Left lobe of liver (tissue), 2 donors: ENCODE measurements at places on chromosomes 5 and 9.

GRCh38 chr9:17135295-17136160 lies 688 bp downstream of the CNTLN start:
- peak; percentile 58 for DNase-seq

- DNase-seq: no peak
Observed at GRCh38 chr5:152058267-152058666, 133.6 kb upstream of the GLRA1 start.

- no peak for DNase-seq
Observed at GRCh38 chr9:78103971-78104433, 72.4 kb upstream of the GNAQ start.

- peak; percentile 60 for DNase-seq
Observed at GRCh38 chr5:175464074-175464941, 14.1 kb upstream of the SFXN1 start.

DNA sequence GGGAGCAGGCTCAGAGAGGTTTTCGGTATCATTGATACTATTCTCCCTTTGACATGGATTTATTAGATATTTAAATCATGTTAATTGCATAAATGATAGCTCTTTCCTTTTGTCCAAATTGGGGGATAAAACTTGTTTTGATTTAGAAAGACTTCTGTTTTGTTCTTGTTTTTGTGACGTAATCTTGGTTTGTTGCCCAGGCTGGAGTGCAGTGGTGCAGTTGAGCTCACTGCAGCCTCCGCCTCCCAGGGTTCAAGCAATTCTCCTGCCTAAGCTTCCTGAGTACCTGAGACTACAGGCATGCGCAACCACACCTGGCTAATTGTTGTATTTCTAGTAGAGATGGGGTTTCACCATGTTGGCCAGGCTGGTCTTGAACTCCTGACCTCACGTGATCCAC lies 7.1 kb downstream of the MAT2B start:
- DNase-seq: no peak

GRCh38 chr9:134225816-134226215 lies 61.5 kb upstream of the RNU6ATAC start:
- no peak for DNase-seq

DNA sequence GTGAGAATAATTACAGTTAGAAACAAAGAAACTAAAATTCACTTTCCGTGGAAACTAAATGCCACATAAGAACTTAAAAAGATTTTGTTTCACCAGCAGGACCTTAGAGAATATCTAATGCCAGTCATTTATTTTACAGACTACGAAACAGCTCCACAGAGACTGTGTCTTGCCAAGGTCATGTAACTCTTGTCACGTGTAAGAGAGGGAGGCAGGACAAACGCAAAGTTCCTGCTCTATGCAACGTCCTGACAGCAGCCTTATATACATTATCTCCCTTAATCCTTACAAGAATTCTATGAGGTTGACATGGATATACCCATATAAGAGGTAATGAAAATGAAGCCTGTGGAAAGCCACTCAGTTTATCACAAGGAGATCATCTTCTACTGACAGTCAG lies 39.4 kb downstream of the CTNNAL1 start:
- DNase-seq: no peak

DNA sequence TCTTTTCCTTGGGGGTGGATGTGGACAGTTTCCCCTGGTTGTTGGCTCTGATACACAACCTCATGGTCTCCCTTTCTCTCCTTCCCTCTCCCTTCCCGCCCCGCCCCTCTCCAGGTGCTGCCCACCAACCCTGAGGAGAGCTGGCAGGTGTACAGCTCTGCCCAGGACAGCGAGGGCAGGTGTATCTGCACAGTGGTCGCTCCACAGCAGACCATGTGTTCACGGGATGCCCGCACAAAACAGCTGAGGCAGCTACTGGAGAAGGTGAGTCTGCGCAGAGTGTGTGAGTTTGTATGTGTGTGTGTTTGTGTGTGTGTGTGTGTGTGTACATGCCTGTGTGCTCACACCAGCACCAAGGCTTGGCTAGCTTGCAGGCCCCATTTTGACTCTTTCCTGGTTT lies 2.6 kb downstream of the OLFM1 start:
- DNase-seq: no peak

DNA sequence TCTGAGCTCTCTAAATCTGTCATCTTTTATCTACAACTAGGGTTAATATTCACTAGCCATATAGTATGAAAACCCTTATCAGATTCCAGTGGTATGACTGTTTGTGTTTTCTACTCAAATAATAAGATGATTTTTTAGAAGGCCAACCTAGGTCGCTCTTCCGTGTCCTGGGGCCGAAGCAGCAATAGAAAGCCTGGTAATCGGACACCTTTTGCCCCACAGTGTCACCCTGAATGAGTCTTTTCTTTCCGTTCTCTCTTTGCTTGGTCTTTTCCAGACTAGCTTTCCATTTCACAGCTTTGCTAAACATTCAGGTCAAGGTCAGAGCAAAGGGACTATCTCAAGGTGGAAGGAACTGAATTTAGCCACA lies 243.3 kb upstream of the ANKRD55 start:
- DNase-seq: no peak

GRCh38 chr9:12785260-12785770 lies 10.5 kb downstream of the LURAP1L start:
- peak; percentile 52 for DNase-seq

DNA sequence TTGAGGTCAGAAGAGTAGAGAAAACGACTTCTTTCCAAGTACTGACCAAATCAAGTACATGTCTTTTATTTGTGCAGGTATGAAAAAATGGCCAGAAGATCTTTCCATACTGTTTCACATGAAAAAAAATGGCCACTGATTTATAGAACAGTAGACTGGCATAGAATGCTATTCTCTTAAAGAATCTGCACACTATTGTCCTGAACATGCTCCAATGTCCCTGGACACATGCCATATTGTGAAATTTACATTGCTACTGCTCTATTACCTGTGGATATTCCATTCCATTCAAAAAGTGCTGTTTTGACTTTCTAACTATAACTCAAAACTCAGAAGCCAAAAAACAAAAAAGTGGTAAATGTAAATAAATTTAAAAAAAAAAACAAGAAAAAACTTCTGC lies 60.6 kb downstream of the FBXL17 start:
- DNase-seq: no peak

DNA sequence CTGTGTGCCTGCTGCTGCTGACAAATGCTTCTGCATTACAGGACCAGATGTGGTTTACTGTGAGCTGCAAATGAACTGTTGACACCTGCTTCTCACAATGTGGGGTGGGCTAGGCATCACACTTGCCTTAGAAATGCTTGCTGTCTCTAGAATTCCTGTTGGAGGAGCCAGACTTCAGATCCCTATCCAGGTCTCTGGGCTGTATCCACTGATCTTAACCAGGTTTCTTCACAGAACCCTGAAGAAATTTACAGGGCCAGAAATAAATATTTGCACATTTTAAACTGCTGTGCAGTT lies 255.4 kb downstream of the FAM114A2 start:
- no peak for DNase-seq

DNA sequence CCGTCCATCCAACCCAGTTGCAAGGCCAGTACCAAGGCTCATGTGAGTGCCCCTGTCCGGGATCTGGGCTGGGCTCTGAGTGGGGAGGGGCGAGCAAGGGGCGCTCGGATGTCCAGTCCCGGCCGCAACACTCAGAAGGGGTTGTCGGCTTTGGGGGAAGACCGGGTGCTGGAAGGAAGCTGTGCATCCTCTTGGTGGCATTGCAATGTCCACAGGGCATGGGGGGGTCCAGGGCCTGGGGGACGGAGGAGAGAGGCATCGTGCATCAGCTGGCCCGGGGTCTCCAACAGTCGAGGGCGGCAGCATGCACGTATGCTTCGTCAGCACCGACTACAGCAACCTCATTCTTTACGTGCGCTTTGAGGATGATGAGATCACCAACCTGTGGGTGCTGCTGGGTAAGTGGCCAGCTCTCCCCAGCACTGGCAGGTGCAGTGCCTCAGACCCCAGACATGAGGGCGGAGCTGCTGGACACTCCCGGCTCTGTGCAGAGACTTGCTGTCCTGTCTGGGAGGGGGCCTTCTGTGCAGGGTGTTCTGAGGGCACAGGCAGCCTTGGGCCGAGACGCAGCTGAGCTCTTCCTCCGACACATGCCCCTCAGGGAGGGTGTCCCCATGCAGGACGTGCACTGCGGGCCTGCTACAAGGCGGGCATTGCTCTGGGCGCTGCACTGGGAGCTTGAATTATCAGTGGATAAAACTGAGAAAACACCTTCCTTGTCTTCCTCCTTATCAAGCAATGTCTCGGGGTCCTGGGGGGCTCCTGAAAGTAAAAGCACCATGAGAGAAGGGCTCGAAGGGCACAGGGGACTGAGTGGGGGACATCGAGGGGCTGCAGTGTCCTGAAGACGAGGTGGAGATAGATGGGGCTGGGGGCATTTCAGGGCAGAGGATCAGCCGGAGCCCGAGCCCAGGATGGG lies 22.5 kb downstream of the GLT6D1 start:
- no peak for DNase-seq

DNA sequence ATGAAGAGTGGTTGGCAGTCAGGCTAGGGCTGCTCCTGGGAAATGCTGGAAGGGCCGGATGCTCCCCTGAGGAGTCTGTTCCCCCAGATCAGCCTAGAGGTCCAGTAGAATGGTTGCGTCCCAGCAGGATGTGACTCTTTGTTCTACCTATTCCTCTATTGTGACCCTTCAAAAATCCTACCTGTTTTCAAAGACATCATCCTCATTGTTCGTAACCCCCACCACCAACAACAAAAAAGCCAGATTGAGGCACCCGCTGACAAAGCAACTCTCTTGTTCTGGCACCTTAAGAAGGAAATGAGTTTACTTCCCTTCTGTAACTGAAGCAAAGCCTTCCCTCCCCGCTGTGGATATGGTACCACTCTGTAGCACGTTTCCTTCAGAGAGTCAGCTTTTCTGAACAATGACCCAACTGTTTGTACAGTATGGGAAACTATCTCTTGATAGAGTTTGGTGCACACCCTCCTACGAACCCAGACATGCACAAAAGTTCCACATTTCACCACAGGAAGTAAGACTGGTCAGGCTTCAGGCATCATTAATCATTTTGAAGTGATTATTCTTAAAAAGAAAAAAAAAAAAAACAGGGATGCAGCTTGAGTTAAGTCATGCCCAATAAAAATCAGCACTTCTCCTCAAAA lies 207.2 kb downstream of the ENC1 start:
- DNase-seq: no peak

GRCh38 chr5:133393776-133394476 lies 218.4 kb downstream of the FSTL4 start:
- DNase-seq: peak; percentile 39

DNA sequence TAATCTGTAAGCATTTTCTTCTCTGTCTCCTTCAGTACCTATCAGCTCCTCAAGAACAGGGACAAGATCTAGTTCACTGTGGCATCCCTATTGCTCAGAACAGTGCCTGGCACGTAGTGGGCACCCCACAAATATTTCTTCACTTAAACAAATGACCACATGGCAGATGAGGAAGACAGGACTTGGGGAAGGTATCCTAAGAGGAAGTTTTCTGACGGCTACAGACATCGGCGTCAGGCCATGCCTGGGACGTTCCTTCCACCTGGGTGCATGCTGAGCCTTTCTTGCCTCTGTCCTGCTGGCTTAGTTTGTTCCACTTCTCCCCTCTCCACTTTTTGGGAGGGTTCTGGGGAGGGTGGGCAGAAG lies 60.2 kb downstream of the NEURL1B start:
- no peak for DNase-seq

DNA sequence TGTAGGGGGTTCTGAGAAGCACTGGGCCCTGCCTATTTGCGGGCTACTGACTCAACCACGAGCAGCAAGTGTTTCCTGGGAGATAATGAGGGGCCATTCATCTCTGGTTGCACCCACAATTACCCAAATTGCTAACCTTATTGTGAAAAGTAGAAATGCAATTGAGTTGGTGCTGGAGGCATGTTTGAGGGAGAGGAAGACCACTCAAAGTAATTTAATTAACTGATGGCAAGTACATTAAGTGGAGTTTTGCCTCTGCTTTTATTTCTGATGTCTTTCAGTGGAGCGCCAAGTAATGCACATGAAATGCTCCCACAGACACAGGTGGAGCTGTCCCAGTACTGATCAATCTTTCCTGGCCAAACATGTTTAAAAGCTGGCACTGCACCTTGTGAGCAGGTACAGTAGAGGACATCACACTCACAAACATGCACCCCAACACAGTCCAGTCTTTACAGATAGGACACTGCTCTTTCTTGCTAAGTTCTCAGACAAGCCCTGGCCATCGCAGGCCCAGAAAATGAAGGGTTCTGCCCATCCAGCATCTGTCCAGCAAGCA lies 195.4 kb downstream of the HSPA4 start:
- DNase-seq: no peak

DNA sequence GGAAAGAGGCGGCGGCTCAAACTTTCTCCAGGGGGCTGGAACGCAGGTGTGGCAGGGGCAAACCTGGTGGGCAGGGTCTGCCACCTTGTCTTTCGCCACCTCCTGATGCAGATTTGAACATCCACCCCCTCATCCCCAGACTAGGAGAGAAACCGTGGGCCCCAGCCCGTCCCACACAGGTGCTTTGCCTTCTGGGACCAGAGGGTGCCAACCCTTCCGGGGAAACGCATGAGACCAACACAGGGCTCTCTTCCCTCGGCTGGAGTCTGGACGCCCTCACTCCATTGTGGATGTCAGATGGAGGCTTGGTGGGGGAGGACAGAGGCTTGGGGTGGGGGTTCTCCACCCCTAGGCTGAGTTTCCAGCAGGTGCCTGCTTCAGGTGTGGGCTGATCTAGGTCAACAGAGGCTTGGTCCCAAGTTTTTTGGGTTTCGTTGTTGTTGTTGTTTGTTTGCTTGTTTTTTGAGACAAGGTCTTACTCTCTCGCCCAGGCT lies 9.5 kb downstream of the C9orf50 start:
- DNase-seq: no peak

GRCh38 chr9:37381094-37381741 lies 41.3 kb upstream of the GRHPR start:
- no peak for DNase-seq

- DNase-seq: no peak
Observed at GRCh38 chr9:37953775-37954437, 50.0 kb upstream of the SLC25A51 start.

DNA sequence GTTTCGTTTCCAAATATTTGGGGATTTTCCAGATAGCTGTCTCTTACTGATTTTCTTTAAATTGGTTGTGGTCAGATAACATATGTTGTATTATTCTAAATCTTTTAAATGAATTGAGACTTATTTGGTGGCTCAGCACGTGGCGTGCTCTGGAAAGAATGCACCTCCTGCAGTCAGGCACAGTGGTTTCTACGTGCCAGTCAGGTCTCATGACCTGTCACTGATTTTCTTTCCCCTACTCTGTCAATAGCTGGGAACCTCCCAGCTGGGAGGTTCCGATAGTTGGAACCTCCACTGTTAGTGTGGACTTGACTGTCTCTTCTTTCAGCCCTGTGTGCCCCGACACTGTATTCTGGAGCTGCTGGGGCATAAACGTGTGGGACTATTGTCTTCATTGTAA lies 27.6 kb downstream of the TRIP13 start:
- peak; percentile 23 for DNase-seq

- no peak for DNase-seq
Observed at GRCh38 chr5:74205767-74206578, 434.6 kb downstream of the ENC1 start.

DNA sequence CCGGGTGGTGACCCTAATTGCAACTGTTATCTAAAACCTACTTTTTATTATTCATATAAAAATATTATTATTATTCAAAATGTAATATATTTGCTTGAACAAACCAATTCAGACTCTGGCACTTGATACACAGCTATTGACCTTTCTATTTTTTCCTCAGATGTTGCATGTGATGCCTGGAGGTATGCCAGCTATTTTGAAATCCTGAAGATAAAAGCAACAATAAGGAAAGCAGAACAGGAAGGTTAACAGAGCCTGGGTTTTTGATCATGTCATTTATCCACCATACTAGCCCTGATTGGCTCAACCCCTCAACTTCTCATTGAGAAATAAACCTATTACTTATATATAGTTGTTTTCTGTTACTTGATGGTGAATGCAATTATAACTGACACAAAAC lies 340.9 kb upstream of the KIF2A start:
- DNase-seq: no peak
